ENCODE measurements at places on chromosomes 5 and 9.

DNA sequence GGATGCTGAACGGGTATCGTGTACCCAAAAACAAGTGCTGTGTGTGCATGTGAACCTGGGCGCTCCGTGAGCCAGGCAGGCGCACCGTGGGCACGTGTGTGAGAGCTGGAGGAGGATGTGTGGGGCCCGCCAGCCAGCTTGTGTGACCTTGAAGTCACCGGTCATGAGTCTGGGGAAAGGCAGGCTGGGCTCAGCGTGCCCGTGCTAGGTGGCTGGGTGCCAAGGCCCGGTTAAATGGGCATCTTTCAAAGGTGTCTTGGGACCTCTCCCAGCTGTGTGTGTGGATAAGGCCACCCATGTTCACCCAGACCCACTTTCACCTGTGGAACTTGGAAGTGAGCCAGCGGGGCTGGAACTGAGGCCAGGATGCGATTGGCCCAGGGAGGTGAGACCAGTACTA, 3.4 kb downstream of the KCNT1 start:
- DNase-seq: no peak

GRCh38 chr9:102841376-102841775, 153.8 kb upstream of the CYLC2 start:
- DNase-seq: no peak

- DNase-seq: no peak
Observed at GRCh38 chr5:155794795-155795194, 532.2 kb upstream of the SGCD start.

GRCh38 chr5:2475902-2476301, 275.6 kb downstream of the IRX2 start:
- DNase-seq: no peak

DNA sequence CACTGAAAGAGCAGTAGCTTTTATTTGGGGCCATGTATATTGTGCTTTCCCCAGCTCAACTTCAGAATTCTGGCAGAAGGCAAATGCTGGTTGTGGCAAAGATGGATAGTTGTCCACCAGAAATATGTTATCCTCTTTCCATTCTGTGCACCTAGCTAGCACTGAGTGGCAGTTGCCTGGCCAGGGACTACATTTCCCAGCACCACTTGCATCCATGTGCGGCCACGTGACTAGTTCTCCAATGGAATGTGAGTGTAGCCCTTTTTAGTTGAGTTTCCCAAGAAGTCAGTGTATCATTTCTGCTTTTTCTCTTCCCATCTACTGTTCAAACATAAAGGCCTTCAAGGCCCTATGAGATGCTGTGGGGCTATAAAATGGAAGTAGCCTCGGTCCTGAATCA, 354.0 kb upstream of the CLINT1 start:
- DNase-seq: no peak

DNA sequence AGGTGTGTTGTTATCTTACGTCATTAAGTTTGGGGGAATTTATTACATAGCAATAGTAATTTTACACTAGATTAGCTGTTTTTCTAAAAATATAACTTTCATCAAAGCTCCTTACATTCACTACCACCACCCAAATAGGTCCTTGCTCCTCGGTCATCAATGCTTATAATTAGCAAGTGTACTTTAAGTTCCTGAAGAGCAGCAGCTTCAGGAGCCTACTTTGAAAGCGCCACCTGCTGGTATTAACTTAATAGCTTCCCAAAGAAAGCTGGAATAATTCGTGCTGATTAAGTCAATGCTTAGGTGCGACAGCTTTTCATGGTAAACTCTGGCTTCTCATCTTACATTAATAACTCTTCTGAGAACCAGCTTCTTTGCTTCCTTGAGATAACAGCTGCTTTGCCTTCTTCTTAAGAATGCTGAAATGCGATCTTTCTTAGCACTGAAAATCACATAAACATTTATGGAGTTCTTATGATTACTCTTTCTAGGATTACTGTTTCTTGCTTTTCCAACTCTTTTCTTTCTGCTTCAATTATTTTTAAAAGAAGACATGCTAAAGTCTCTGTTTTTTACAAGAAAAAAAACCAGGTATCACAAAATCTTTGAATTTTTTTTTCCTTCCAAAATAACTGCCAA, 10.0 kb upstream of the C5 start:
- no peak for DNase-seq

- no peak for DNase-seq
Observed at GRCh38 chr9:127106466-127106855, 16.0 kb downstream of the ANGPTL2 start.

DNA sequence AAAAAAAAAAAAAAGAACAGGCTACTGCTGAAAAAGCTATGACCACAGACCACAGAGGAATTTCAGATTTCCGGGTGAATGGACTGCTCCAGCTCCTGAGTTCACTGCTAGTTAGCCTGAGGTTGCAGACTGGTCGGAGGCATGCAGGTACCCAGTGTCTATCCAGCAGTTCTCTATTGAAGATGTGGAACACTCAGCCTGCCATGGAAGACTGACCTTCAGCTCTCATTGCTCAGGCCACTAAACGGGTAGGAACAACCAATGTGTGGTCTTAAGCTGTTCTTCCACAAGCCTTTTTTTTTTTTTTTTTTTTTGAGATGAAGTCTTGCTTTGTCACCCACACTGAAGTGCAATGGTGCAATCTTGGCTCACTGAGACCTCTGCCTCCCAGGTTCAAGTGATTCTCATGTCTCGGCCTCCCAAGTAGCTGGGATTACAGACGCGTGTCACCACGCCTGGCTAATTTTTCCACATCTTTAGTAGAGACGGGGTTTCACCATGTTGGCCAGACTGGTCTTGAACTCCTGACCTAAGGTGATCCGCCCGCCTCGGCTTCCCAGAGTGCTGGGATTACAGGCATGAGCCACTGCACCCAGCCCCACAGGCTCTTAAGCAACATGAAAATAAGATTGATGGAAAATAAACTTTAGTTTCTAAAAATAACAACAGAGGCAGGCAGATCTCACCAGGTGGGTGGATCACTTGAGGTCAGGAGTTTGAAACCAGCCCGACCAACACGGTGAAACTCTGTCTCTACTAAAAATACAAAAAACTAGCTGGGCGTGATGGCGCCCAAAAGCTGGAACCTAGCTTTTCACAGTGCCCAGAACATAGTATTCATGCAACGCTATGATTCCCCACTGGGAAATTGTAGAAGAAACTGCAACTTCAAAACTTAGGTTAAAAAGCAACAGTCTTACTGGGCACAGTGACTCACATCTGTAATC, 20.0 kb upstream of the NPM1 start:
- DNase-seq: no peak

GRCh38 chr5:127838661-127839060, 135.5 kb downstream of the CCDC192 start:
- no peak for DNase-seq

- no peak for DNase-seq
Observed at GRCh38 chr9:98603821-98604383, 104.8 kb downstream of the GABBR2 start.

GRCh38 chr5:138661291-138661960, 86.2 kb upstream of the HSPA9 start:
- DNase-seq: no peak

- no peak for DNase-seq
Observed at GRCh38 chr5:67903656-67904055, 311.9 kb upstream of the PIK3R1 start.

GRCh38 chr5:89346573-89346972, 463.6 kb upstream of the MEF2C start:
- DNase-seq: no peak

- DNase-seq: no peak
Observed at GRCh38 chr5:112669328-112669963, 68.2 kb upstream of the APC start.

DNA sequence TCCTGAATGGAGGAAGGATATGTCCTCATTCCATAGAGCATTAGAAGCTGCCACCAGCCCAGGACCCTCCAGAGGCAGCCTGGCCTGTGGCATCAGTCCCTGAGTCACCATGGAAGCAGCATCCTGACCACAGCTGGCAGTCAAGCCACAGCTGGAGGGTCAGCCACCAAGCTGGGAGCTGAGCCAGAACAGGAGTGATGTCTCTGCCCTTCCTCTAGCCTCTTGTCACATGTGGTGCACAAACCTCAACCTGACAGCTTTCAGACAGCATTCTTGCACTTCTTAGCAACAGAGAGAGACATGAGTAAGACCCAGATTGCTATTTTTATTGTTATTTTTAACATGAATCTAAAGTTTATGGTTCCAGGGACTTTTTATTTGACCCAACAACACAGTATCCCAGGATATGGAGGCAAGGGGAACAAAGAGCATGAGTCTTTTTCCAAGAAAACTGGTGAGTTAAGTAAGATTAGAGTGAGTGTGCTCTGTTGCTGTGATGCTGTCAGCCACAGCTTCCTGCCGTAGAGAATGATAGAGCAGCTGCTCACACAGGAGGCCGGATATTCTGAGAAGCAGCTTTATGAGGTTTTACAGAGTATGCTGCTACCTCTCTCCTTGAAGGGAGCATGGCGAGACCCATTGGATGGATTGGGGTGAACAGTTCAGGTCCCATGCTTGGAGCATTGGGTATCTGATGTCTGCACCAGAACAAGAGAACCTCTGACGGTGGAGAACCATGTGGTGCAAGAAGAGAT, 13.0 kb upstream of the CYFIP2 start:
- peak; percentile 9 for DNase-seq

DNA sequence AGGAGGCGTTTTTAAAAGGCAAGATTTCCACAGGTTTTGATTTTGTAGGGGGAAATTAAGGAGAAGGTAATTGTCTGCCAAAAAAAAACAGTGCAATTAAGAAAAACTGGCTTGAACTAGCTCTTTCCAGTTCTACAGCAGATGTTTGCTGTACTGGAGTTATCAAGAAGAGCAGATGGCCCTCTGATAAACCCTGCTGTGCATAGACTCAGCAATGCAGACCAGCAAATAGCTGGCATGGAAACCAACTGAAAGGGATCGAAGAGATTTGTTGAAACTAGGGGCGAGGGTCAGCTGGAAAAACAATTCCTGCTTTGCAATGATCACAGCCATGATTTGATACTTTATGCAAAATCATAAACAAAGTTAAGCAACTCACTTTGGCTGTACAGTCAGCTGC, 17.8 kb upstream of the BHMT start:
- DNase-seq: no peak

DNA sequence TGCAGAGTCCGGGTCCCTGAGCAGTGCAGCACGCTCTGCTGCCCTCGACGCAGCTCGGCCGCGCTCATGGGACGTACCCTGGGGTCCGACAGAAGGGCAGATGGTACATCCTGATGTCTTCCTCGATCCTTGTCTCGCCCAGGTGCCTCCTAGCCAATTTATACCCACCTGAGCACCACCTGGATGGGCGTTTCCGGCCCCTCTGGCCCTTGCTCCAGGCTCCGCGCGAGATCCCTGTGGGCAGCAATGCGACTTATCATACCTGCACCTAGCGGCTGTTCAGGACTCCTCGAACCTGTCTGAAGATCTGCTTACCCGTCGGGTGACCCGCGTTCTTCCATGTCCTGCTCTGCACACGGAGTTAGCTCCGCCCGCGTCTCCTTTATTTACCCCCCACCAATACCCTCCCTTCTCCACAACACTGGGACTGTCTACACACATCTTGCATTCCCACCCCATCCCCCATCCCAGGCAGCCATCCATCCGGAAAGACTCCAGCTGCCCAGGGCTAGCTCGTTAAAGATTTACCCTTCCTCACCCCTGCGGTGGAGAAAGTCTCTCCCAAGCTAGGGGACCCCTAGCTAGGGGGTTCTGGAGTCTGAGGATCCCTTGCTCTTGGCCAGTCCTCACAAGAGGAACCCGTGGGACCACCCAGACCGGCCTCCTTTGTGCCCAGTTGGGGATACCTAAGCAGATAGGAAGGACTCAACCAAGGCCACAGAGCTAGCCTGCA, at the start of gene KIF12:
TSS of gene KIF12 (minus strand) at position 357 of the 733 bp plus-strand sequence. CDS start at position 341, 16 bp downstream.
- DNase-seq: no peak

DNA sequence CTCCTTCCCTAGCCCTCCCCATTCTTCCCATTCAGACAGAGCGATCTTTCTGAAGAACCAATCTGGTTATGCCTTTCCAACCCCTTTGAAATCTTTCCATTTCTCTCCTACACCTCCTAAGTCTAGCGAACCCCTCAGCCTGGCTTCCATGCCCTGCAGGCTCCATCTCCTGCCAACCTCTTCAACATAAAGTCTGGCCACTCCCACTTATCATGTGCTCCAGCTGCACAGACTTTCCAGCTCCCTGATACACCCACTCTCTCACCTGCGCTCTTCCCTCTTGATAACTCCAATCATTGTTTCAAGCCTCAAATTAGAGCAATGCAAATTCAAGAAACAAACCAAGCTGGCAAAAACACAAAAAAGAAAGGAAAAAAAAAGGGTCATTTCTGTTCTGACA, 3.8 kb upstream of the ORM1 start:
- DNase-seq: no peak

GRCh38 chr9:37309136-37309535, 113.4 kb upstream of the GRHPR start:
- peak; percentile 42 for DNase-seq

DNA sequence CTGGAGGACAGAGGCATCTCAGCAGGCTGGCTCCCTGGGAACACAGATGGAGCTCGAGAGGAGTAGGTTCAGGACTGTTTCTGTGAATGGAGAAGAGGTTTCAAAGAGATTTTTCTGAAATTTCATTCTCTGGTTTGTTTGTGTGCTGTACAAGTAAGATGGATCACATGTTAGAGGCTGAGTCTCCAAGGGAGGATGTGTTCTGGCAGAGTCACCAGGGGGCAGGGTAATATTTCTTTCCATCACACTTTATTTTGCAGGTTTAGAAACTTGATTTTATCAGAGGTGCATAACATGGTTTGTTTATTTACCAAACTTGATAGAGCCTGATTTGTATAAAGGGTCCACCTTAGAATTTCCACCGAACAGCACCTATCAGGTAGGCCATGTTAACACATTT, 69.2 kb upstream of the ARL15 start:
- DNase-seq: no peak

DNA sequence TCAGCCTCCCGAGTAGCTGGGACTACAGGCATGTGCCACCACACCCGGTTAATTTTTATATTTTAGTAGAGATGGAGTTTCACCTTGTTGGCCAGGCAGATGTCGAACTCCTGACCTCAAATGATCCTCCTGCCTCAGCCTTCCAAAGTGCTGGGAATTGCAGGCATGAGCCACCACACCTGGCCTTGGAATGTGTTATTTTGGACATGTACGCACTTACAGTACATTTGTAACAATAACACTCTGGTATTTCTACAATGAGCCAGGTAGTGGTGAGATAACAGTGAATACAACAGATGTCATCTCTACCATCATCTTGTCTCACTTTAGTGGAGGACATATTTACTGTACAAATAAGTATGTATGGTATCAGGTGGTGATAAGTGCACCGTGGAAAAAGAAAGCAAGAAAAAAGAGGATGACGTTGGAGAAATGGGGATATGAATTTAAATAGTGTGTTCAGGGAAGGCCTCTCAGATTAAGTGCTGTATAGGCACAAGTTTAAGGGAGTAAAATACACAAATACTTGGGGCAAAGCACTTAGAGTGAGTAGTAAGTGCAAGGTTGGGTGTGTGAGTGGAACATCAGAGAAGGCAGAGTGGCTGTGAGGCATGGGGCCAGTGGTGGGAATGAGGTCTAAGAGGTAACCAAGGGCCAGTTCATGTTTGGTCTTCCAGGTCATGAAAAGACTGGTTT, 100.1 kb downstream of the CDC42SE2 start:
- no peak for DNase-seq

DNA sequence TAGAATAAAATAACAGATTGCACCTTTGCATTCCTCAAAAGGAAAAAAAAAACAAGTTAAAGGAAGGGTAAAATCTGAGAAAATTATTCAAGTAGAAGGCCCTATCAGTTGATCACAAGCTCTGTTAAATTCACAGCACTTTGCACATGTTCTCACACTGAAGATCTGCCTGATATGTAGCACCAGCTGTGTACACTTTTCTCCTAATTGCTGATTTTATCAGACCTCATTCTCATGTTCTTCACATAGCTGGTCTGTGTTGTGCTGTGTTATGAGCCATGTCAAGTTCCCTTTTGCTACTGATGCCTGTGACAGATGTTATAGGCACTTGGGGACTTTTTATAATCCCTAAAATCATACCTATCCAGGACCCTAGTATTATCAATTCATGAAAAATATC, 390.4 kb upstream of the PRR16 start:
- no peak for DNase-seq

Data from BJ (cell line).